ENCODE measurements at places on chromosomes 1 and 21.

- DNase-seq = no peak
These were observed 64.9 kb upstream of the F3 start for GRCh38 chr1:94606471-94606870.

GRCh38 chr21:41863439-41863740 is 15.8 kb downstream of the PRDM15 start:
- DNase-seq = no peak

DNA sequence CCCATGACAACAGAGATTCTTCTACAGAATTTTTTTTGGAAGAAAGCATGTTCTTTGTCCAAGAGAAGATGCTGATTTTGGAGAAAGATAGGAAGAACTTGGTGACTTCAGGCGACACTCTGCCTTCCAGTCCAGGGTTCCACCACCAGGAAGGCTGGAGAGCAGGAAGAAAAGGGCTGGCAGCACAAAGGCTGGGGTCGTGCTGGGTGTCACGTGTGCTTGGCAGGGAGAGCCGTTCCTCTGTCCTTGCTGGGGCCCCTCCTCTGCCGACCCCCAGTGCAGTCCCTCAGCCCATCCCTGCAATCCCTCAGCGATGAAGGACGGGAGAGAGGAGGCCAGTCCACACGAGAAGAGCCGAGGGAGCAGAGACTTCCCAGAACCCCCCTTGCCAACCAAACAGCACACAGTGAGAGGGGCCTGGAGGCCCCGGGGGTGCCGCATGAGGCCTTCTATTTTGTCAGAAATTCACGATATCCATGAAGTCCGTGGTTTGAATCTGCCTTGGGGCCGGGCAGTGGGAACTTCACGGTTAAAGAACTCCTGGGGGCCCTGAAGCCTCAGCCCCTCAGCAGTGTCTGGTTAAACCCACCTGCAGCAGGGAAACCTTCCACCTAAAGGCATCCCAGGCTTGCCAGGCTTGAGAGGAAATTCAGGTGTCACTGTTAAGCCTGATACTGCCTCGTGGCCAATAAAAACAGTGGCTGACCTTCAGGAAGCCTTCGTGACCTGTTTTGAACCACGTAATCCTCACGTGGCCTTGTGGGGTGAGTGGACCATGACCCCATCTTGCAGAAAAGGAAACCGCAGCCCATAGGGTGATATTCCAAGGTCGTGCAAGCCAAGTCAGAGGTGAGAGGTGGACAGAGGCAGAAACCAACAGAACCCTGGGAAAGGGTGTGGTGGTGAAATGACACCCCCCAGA is 3.4 kb downstream of the KRTAP10-12 start:
- peak; percentile 17 for DNase-seq

DNA sequence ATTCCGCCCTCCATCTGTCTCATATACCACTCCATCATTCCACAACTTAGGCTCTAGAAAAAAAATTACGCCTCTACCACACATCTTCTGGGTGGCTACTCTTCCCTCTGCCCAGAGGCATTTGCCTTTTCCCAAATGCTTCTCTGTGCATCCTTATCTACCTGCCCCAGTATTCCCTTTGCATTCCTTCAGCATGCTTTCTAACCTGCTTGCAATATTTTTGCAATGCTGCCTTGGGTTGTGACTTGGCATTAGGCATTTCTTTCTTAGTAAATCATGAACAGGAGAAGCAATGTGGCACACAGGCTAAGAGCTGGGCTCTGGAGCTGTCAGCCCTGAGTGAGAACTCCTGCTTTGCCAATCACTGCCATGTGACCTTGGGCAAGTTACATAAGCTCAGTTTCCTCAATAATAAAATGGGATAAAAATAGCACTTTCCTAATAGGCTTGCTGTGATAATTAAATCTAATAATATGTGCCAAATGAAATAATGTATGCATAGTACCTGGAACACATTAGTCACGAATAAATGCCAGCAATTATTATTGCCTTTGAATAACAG is 276.0 kb downstream of the ASTN1 start:
- DNase-seq = no peak

- no peak for DNase-seq
These were observed 89.5 kb upstream of the GNG4 start for GRCh38 chr1:235739124-235739523.

DNA sequence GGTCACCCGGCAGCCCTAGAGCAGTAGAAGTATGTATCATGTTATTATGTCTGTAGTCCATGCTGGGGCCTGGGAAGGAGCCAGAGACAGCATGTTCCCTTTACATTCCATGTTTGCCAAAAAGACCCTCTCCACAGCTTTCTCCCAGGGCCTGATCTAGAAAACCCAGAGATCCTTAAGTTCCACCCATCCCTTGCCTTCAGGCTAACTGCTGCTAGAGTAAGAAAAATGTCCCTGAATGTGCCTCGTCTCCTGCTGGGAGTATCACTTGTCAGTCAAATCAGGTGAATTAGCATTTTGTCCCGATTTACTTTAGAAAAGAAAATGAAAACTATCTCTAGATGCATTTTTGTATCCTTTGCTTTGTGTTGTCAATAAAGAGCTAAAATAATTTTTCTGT is 13.3 kb upstream of the MRPS14 start:
- no peak for DNase-seq

GRCh38 chr1:57378534-57378933 is 45.3 kb downstream of the DAB1 start:
- DNase-seq = no peak

- DNase-seq = peak; percentile 37
These were observed 1.7 kb upstream of the ZBTB18 start for GRCh38 chr1:244049162-244050013.

DNA sequence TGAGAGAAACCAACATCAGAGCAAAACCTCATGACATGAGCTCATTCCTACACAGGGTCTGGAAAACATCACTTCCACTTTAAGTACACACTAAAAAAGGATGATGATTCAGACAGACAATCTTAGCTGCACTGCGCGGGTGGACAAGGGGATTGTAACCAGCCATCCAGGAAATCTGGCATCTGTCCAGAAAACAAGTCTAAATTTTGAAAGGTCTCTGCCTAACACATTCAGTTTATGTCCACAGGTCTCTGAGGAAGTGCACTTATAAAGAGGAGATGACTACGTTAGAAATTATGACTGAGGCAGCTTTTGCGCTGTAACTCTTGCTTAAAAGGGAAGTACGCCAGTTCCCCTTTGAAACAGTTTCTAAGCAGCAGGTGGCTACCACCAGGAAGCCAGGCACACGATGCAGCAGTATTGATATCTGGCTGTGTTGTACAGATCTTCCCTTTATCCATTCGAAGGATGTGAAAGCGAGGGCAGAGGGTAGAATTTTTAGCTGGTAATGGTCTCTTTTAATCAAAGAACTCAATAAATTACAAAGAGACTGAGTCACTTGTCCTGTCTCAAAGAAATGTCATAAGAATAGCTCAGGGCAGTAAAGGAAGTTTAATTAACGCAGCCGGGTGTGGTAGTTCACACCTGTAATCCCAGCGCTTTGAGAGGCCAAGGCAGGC is 128.0 kb downstream of the SETD4 start:
- peak; percentile 29 for DNase-seq

GRCh38 chr1:178086766-178087165 is 7.1 kb upstream of the RASAL2 start:
- DNase-seq = no peak

GRCh38 chr21:42105476-42106315 is 34.6 kb downstream of the UMODL1 start:
- DNase-seq = no peak

GRCh38 chr21:41133874-41134522 is 34.0 kb upstream of the BACE2 start:
- DNase-seq = no peak

- no peak for DNase-seq
These were observed 42.5 kb downstream of the RAB3GAP2 start for GRCh38 chr1:220229771-220230170.

GRCh38 chr1:151294742-151295462 is 12.8 kb downstream of the ZNF687 start:
- DNase-seq = no peak

DNA sequence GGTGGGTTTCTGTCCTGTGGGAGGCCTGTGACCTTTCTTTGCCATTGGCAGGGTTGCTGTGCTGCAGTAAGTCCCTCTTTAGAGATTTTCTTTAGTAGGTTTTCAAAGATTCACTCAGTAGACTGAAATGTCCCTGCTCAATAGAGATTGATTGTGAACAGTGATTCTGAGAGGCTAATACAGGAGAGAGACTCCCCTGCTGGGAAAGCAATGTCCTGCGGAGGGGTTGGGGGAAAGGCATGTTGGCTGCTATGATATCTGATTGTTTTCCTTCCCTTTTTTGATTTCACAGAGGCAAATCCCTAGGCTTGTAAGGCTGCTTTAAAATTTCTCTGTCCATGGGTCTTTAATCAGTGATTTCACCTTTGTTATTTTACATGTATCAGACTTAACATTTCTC is 589.9 kb downstream of the ADGRL2 start:
- DNase-seq = no peak

DNA sequence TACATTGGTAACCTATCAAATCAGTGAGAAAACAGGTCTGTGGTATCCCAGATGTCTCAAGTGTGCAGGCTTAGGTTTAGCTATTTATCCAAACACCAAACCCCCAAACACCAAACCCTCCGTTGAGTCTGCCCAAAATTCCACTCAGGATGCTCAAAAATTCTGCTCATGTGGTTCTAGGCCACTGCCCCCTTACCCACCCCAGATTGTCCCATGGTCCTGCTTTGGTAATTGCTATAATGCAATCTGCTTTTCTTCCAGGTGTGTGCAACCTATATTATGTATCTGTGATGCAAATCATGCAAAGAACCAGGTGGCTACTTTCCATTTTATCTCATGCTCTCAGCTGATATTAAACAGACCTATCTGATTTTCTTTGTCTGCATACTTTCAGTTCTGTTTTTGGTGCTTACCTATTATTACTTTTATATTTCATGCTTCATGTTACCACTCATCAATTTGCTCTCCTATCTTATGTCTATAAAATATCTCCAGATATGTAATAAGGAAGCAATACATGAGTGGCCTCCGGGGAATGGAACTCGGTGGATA is 123.7 kb downstream of the TOMM20 start:
- DNase-seq = peak; percentile 18

- peak; percentile 73 for DNase-seq
These were observed 34.1 kb downstream of the ACOT7 start for GRCh38 chr1:6359216-6360116.

DNA sequence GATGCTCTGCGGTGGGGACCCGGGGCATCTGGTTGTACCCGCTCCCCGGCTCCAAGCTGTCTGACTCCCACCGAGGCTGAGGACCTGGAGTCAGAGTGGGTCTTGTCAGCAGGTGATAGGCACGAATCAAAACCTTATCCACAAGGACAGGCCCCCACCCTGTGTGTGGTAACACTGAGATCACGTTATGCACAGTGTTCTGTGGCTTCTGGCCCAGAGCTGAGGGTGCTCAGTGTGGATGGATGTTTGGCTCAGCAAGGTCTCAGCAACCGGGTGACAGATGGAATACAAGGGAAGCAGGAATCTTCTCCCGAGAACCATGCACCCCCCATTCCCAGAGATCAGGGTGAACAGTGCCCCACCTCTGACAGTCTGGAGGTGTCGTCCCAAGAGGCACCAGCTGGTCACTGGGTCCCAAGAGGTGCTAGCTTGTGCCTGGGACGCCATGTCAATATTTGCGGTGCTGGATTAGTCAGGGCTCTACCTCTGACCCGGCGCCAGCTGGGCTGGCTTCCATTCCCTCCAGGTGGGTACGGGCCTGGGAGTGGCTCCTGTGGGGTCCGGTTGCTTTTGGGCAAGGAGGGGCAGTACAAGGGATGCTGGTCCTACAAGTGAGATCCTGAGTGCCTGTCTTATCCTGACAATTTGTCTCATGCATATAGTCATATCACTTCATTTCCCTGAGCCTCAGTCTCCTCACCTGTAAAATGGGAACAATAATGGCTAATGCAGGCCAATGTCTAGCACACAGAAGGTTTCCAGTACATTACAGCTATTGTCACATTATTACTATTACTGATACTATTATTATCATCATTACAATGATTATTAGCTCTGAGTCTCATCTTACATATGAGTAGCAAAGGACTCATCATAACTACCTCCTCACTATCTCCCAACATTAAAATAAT is 957 bp downstream of the CAPN9 start:
- no peak for DNase-seq

DNA sequence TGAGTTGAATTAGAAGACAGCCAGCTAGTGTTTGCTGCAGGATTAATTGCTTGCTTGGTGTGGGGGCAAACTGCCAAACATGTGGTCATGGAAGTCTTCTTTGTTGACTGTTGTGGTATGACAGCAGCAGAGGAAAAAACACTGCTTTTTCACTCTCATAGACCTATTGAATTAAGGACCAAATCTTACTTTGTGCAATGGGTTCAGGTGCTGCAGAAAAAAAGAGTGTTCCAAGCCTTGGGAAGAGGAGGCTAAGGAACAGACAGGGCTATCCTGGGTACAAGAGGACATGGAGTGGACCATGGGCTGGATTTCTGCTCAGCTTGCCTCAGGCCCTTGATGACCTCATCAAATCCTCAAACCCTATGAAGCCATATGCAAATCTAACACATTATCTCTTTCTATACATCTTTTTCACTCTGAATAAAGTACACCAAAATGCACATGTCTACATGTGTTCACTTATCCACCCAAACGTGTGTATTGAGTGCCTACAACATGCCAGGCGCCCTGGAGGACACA is 61.5 kb downstream of the SIPA1L2 start:
- no peak for DNase-seq

DNA sequence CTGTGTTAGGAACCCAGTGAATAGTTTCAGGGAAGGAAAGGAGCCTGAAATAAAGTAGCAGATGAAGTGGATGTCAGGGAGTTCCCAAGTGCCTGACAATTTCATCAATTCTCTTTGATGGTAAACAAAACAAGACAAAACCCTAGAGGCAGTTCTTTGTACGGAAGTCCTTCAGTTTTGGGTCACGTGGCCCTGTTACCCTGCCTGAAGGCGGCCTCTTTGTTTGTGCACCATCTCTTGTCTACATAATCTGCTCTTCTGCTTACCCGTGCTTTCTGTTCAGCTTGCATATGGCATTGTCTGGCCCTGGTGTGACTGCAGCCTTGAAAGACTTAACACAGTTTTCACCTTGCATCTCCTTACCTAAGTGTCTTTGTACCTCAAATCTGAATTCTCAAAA is 166.7 kb upstream of the DUSP10 start:
- DNase-seq = no peak

DNA sequence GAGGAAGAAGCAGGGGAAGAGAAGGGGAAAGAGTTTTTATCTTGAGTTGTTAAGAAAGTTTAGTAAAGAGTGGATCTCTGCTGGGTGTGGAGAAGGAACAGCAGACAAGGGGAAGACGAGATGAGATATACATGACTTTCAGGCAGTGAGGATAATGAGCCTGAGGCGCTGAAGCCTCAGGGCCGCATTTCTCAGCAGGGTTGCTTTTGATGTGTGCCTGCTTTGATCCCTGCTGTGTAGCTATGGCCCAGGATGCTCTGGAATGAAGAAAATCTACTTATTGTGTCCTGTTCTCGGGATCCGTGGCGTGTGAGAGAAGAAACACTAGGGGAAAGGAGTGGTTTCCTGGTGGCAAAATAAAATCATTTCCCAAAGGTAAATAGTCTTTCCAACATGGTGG is 15.1 kb upstream of the RPE65 start:
- no peak for DNase-seq

DNA sequence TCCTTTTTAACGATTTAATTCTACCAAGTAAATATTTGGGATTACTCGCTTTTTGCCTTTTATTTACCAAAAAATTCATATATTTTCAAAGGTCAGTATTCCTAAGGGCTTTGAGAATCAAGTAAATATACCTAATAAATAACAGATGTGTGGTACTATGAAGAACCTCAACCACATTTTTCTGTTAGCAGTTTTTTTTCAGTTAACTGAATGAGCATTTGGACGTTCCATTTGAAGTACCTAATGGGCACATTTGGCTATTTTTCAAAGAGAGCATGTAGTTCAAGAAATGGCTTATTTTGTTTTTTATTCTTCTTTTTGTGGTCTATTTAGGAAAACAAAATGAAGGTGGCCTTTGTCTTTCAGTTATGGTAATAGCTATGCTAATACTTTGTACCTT is 253.0 kb downstream of the GPR52 start:
- DNase-seq = no peak

Data from stimulated activated CD8-positive, alpha-beta memory T cell treated with anti-CD3 and anti-CD28 coated beads, Interleukin-4, amount 100 ng/mL, for 48 hours (primary cell).